D721Med (cell line): ENCODE measurements at places on chromosomes 3 and 15.

DNA sequence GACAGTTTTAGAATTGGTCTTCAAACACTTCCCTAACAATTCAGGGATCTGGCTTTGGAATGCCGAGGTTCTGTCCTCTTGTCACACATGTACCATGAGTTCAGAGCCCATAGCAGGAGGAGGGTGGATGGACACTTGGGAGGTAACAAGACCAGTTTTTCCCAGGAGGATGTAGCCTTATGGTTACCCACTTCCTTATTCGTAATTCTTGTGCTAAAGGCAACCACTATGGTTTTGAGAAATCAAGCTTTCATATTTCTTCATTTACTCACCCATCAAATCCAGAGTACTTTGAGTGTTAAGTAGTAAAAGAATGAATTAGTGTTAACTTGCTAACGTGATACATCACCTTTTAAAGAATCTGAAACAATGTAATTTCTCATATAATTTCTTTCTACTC lies 479.6 kb upstream of the ALCAM start:
- DNase-seq = no peak

- DNase-seq = no peak
These were observed 93.1 kb downstream of the C3orf70 start for GRCh38 chr3:185059766-185060165.

DNA sequence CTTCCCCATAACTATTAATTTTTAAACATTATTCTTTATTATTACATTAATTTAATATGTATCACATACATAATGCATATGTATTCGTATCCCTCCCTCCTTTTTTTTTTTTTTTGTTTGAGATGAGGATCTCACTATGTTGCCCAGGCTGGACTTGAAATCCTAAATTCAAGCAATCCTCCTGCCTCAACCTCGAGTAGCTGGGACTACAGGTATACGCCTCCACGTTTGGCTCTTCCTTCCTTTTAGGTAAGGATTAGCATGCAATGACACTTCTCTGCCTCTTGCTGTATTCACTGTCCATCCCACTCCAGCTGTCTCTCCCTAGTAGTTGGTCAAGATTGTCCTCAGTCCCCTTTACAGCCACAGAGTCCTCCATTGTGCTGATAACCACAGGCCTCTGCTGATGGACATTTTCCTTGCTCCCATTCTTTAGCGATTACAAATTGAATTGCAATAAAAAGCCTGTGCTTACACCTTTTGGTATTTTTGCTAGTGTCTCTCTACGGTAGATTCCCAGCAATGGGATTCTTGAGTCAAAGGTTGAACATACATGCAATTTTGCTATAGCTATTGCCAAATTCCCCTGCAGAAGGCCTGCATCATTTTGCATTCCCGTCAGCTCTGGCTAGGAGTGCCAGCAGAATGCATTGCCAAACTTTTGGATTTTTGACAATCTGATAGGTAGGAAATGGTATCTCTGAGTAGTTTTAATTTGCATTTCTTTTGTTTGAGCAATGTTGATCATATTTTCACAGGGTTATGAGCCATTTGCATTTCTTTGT lies 156.6 kb downstream of the SMAD6 start:
- DNase-seq = no peak

DNA sequence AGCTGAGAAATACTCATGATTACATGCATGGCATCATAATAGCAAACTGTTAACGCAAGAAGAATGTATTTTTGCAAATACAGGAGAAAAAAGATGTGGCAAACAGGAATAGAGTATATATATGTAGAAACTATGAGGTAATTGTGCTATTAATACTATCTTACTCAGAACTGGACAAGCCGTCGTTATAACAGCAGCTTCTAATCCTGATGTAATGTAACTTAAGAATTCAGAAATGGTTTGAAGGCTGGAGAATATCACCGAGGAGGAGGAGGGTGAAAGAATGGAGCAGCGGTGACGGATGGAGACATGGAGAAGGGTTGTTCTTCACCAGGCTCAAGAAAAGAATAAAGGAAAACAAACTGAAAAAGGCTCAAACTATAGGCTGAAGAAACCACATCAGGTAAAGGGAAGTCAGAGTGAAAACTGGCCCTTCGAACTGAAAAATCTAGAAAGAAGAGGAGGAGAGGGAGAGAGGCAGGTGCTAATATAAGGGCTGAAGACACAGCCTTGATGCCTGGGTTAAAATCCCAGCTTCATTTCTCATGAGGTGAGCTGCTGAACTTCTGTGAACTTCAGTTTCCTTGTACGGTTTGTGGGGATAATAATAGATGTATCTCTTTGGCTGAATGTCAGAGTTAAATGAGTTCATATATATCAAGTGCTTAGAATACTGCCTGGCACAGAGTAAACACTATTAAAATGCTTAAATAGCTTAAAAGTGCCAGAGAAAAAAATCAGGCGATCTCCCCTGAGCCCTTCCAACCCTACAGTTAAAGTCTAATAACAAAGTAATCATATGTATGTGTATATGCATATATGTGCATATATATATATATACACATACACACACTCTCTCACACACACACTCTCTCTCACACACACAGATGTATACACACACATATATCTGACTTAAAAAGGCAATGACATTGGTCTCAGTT lies 43.9 kb downstream of the GOLIM4 start:
- DNase-seq = no peak

DNA sequence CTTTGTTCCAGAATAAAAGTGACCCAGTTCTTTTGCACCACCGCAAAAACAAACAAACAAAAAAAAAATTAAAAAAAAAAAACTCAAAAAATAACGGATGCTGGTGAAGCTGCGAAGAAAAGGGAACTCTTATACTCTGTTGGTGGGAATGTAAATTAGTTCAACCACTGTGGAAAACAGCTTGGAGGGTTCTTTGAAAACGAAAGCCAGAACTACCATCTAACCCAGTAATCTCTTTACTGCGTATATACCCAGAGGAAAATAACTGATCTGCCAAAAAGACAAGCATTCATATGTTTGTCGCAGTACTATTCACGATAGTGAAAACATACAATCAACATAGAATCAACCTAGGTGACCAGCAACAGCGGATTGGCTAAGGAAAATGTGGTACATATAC lies 298.9 kb upstream of the CBLB start:
- no peak for DNase-seq

GRCh38 chr3:8663177-8664061 lies 18.8 kb upstream of the SSUH2 start:
- peak; percentile 47 for DNase-seq

GRCh38 chr3:58329150-58329921 lies 3.4 kb upstream of the PXK start:
- DNase-seq = no peak

DNA sequence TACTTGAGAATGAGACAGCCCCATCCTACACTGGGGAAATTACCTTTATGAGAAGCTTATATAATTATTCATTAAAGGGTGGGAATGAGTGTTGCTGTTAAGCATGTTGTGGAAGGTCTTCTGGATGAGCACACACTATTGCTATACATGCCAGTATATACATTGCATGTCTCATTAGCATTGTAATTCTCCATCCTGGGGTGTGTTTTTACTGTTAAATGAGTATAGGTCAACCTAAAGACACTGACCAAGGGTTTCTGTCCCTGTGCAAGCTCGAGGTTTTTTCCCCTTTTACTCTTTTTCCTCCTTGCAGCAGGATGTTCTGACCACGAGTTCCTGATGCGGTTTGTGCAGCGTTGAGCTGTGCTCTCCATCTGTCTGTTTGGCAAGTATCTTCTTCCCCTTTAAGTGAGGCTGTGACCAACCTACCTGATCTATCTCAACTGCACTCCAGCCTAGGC lies 7.2 kb upstream of the IVD start:
- no peak for DNase-seq

DNA sequence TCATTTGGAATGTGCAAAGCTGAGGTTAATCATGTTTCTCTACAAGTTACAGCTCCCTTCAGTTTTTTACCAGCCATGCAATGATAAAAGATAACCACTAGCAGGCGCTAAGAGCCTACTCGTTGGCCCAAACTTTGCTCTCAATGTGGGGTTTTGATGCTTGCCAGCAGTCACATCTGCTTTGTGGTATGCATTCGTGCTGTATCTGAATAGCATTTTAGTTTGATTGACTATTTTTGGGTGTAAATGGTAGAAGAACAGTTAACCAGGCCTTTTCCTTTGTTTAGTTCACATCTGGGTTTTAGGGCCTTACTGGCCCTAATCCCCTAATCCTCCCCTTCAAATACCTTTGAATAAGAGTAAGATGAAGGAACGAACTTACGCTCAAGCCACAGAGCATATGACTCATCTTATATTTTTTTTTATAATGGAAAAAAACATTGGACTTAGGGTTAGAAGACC lies 4.4 kb upstream of the CLDN11 start:
- DNase-seq = no peak

GRCh38 chr3:16183082-16183481 lies 8.6 kb downstream of the GALNT15 start:
- no peak for DNase-seq

DNA sequence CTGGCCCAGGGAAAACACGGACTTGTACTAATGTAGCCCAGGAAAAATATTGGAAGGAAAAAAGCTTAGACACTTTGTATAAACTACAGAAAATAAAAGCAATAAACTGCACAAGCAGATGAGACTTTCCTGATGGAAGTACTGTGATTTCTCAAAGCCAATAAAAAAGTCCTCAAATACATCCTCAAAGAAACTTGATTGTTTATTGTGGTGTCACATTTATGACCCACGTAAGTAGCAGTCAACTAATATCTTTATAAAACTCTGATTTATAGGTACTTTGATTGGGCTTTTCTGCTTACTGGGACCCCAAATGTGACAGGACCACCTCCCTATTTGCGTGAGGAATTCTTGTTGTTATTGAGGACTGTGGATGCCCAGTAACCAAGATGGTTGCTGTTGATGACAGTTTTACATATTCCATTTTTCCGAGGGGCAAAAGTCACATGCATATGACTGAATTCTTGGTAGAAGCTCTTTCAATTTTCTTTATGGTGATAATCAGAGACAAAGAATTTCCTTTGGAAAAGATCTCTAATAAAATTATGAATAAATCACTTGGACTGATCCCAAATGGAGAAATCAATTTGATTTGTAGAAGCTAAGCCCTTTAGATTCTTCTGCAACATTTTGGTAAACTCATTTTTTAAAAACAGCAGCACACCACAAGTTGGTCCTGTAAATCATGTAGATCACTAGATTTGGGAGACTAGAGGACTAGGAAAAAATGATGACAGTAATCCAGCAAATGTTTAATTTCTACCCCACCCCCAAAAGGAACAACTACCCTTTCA lies 159.0 kb upstream of the TSC22D2 start:
- no peak for DNase-seq

GRCh38 chr3:158050461-158050860 lies 55.8 kb downstream of the SHOX2 start:
- DNase-seq = no peak
